ENCODE measurements at places on chromosomes 11 and 22.

- DNase-seq, result no peak
These were observed 19.1 kb downstream of the OR51E1 start for GRCh38 chr11:4662876-4663275.

DNA sequence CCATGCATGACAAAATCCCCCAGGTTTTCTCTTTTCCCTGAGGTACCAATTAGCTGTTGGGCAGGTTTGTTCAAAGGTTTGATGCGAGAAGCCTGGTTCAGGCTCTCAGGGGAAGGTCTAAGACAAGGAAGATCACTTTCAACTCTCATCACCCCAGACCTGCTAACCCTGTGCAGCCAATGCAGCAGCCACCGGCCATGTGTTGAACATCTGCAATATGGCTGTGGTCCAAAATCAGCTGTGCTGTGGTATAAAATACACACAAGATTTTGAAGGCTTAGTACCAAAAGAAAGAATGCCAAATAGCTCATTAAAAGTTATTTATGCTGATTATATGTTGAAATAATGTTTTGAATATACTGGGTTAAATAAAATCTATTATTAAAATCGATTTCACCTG lies 58.5 kb downstream of the SMCO4 start:
- no peak for DNase-seq

DNA sequence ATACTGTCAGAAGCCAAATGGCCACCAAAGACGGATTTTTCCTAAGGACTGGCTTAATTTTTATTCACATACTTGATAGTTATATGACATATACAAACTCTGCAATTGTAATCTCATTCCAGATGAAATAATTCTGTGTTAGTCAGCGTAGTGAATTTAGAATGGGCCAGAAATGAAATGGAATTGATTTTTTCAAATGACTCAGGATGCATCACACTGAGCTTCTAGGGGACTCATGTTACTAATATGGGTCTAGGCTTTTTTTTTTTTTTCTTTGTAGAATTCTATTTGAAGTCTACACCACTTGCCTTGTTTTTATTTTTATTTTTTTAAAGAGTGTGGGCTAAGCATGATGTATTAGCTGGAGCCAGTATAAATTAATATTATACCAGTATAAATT lies 62.7 kb downstream of the SPECC1L start:
- DNase-seq, result no peak

- DNase-seq, result no peak
These were observed 71.8 kb downstream of the ADAMTS15 start for GRCh38 chr11:130520271-130520671.

GRCh38 chr11:128421577-128422330 lies 165.6 kb downstream of the ETS1 start:
- DNase-seq, result no peak
